ENCODE measurements at places on chromosomes 3 and 15.
A peak's percentile ranks its signal among the peaks of the same experiment; 100 is the strongest.

- no peak for DNase-seq
Measured at GRCh38 chr15:95377258-95377852, 953.1 kb upstream of the NR2F2 start.

- no peak for DNase-seq
Measured at GRCh38 chr3:130755666-130756065, 9.0 kb upstream of the PIK3R4 start.

- DNase-seq = no peak
Measured at GRCh38 chr3:50430191-50430590, 70.9 kb upstream of the TMEM115 start.

- no peak for DNase-seq
Measured at GRCh38 chr3:190446573-190447279, 3.0 kb downstream of the TMEM207 start.

- DNase-seq = no peak
Measured at GRCh38 chr3:193767353-193768069, 174.5 kb downstream of the OPA1 start.

DNA sequence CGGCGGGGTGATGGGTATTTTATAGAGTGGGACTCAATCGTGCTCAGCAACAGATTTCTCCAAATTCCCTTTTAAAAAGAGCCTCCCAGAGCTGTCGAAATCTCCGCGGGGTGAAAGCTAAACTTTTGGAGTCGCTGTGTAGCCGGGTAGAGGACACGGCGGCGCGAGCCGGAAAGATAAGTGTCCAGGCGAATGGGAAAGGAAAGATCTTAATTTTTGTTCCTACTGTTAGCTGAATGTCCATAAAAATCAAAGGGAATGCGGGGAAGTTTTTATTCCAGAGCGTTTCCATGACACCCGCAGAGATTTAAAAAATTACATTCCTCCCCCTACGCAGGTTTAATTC, 9.1 kb downstream of the EOMES start:
- DNase-seq = no peak

- DNase-seq = no peak
Measured at GRCh38 chr3:113377158-113377557, 64.1 kb downstream of the CFAP44 start.

- DNase-seq = peak; percentile 31
Measured at GRCh38 chr15:92883163-92883875, 16.8 kb upstream of the CHD2 start.

GRCh38 chr15:83835479-83835878, 181.6 kb downstream of the ADAMTSL3 start:
- no peak for DNase-seq

DNA sequence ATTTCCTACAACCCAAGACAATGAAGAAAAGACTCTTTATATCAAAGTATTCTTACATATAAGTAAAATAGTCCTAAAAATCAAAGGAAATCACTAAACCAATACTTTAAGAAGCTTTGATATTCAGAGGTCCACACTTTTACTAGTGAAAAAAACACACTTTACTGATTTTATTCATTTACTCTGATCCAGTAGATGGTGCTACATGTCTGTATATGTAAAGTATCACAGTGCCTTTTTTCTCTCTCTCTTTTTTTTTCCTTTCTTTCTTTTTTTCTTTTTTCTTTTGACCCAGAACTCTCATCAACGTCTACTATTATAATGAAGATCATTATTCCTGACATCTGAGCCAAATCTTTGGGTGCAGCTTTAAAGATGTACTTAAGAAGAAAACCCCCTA, 10.8 kb upstream of the CCDC39 start:
- DNase-seq = no peak

GRCh38 chr3:141100531-141101320, 49.6 kb downstream of the SPSB4 start:
- DNase-seq = no peak

DNA sequence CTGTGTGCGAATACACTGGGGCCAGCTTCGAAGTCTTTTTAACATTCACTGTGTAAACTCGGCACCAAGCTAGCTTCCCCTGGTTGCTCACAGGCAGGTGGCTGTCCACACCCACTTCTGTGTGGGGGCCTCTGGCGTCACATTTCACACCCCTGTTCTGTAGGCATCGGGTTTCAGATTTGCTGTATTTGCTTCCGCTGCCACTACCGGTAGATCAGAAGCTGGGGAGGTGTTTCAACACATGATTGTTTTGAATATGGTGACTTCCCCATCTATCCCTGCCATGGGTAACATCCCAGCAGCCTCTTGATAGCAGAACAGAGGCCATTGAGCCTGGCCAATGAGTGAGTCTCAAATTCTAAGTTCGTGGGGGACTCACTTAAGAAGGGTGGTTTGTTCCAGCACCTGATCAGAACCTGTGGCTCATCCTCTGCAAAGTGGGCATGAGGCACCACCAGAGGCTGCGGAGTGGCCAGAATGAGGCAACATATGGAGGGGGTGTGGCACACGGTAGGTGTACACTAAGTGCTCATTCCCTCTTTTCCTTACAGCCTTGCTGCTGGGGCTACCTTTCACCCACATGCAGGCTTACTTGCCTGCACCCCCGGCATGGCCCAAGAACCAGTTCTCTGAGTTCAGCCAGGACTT, 61.5 kb downstream of the IQSEC1 start:
- DNase-seq = peak; percentile 86

GRCh38 chr15:77807611-77808010, 174.9 kb upstream of the LINGO1 start:
- no peak for DNase-seq

- DNase-seq = peak; percentile 88
Measured at GRCh38 chr3:141498598-141499223, 11.9 kb downstream of the RASA2 start.

DNA sequence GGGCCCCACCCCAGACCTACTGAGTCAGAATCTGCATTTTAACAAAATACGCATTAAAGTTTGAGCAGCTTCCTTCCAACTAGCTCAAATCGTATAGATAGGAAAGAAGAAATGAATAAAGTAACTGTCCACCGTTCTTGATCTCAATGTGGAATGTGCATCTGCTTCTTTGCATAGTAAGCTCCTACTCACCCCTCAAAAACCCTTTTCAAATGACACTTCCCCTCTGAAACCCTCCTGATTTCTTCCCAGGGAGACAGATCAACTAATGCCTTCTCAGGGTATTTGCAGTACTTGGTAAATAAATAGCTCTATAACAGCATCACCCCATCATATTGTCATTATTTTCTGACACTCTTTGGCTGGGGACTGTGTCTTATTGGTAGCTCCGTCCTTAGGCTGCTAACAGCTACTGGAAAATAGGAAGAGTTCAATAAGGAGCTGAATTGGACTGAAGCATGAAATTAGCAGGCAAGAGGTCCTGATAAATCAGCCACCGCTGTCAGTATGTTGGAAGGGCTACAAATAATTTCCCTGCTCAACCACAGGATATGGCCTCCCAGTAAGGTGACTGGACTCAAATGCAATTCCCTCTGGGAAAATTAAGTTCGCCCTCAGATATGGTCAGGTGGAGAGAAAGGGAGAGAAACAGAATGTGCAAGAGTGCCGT, 10.2 kb downstream of the OXTR start:
- DNase-seq = no peak

DNA sequence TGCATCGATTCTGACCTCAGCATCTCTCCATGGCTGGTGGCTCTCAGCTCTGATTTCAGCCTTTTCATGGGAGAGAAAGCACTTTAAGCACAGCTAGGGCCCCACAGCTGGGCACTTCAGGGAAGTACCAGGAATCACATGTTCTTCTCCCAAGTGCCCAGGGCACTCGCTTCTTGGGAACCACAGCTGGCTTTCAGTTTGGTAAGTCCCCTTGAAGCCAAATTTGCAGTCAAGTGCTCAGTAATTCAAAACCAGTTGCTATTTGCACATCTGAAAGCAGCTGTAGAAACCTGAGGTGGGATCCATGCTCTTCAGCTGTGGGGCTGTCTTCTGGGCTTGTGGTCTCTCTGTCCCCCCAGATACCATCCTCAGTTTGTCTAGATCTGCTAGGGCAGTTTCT, 12.8 kb downstream of the GABRA5 start:
- DNase-seq = no peak

- DNase-seq = no peak
Measured at GRCh38 chr15:58715266-58715917, 34.1 kb downstream of the ADAM10 start.

- no peak for DNase-seq
Measured at GRCh38 chr3:172982736-172983364, 158.2 kb downstream of the SPATA16 start.

GRCh38 chr3:62065985-62066693, 307.2 kb downstream of the FEZF2 start:
- no peak for DNase-seq

- no peak for DNase-seq
Measured at GRCh38 chr3:114866430-114866829, 280.7 kb downstream of the ZBTB20 start.

DNA sequence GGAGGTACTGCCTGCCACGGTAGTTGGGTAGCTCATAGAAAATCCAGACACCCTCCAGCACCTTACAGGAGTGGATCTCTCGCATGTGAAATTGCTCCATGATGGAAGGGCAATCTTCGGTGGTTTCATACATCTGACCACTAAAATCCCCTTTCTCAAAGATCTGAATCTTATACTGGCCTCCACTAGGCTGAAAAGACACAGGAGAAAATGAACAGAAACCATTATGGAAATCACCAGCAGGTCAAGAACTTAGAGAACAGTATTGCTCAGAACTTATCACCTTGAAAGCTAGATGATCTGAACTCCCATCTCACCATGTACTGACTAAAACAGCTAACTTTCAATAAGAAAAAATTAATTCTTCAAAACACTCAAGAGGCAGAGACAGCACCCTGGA, 5.4 kb downstream of the CRYGS start:
- no peak for DNase-seq

- DNase-seq = no peak
Measured at GRCh38 chr3:152073267-152073666, 195.5 kb upstream of the MBNL1 start.

- DNase-seq = no peak
Measured at GRCh38 chr3:12560505-12561190, 3.8 kb downstream of the MKRN2 start.

DNA sequence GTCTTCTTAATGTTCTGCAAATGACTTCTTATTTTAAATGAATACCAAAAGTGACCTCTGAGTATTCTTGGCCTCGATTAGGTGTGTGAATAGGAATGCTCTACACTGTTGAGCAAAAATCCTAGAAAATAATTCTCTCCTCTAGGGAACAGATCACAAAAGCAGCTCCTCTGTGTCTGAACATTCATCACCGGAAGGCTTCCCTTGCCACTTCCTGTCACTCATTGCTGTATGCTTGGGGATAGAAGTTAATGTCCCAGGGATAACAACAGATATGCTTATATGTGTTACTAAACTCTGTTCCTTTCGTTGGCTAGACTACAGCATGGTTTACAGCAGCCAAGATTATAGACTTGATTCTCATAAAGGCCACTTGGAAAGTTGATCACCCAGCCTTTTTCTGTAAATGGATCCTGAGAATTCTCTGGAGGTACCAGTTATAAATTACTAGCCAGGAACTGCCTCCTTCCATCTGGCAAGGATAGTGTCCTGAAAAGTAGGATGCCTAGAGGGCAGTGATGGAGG, 16.0 kb upstream of the PTX3 start:
- no peak for DNase-seq

- no peak for DNase-seq
Measured at GRCh38 chr15:49962044-49962602, 156.9 kb downstream of the ATP8B4 start.

DNA sequence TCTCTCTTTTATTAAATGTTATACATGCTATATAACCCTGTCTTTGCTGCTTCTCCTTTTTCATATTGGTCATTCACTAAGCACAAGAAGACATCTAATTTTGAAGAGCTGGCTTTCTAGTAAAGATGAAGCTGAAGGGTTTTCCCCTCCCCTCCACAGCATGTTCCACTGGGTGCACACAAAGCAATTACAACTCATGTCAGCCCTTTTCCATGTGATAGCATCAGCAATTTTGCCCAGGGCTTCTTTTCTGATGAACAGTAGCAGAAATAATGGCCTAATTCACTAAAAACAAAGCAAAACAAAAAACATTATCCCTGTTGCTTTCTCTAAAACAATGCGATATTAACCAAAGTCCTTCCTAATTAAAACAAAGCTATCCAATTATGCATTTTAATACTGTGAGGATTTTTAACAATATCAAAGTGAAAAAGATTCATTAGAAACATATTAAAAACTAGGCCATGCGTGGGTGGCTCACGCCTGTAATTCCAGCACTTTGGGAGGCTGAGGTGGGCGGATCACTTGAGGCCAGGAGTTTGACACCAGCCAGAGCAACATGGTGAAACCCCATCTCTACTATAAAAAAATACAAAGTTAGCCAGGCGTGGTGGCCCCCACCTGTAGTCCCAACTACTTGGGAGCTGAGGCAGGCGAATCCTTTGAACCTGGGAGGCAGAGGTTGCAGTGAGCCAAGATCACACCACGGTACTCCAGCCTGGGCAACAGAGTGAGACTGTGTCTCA, 12.2 kb upstream of the PIK3R4 start:
- no peak for DNase-seq

- no peak for DNase-seq
Measured at GRCh38 chr3:171122240-171122639, 95.7 kb upstream of the SLC2A2 start.

DNA sequence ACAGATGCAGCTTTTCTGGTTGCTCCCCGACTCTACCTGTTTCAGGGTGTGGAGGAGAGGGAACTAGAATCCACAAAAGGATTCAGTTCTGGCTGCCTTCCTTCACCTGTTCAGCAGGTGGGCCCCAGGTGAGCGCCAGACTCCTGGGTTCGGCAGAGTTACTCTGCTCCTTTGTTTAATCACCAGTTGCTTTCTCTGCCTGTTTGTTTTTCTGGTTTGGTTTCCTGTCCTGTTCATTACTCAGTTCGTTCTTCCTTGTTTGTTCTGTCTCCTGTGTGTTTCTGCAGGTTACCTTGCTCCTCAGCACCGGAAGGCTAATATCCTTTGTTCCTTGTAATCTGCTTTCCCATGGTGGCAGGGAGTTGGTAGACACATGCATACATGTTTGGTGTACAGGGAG, 508.5 kb upstream of the ATP11B start:
- no peak for DNase-seq

- no peak for DNase-seq
Measured at GRCh38 chr3:195870442-195870841, 37.9 kb downstream of the TNK2 start.

DNA sequence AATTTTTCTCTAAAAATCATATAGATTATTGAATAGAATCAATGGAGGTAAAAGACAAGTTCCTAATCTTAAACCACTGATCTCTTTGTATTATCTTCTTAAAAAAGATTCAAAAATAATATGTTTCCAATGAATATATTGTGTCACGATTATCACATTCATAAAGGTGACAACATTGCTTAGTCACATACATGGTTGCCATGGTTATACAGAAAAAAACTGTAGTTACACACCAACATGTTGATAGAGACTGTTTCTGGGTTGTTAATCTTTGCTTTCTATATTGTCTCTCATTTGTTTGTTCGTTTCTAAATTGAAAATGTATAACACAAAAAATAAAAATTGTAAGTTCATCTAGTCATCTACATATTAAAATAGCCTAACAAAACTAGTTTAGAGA, 376.0 kb upstream of the ALCAM start:
- no peak for DNase-seq

GRCh38 chr3:13343601-13344000, 76.5 kb downstream of the NUP210 start:
- no peak for DNase-seq

- no peak for DNase-seq
Measured at GRCh38 chr15:42046597-42046996, 25.8 kb upstream of the PLA2G4E start.

- no peak for DNase-seq
Measured at GRCh38 chr15:70576276-70576675, 187.1 kb downstream of the UACA start.

GRCh38 chr3:154758109-154758868, 321.8 kb upstream of the MME start:
- no peak for DNase-seq

Data from stimulated activated CD4-positive, alpha-beta T cell treated with anti-CD3 and anti-CD28 coated beads, Interleukin-4, amount 100 ng/mL, for 24 hours (primary cell).